Stimulated activated CD4-positive, alpha-beta T cell treated with anti-CD3 and anti-CD28 coated beads, Interleukin-4, amount 100 ng/mL, for 48 hours (primary cell): ENCODE measurements at places on chromosomes 6 and 20.

DNA sequence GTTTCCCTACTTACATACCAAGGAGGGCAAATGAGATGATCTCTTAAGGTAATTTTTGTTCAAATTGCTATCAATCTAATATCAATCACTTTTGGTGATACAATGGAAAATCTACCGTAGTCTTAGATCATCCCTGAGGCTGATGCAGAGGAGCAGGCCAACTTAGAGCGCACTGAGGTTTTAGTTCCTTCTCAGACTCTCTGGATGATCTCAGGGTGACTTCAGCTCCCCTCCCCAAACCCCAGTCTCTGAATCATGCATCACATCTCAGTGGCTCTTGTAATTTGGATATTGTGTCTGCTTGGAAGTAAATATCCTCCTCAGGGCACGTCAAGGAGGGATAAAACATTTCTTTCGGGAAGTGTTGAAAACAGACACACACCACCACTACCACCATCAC, 5.9 kb downstream of the TUBB2B start:
- DNase-seq = no peak

- DNase-seq = no peak
Measured at GRCh38 chr20:4011226-4011975, 4.0 kb downstream of the RNF24 start.

DNA sequence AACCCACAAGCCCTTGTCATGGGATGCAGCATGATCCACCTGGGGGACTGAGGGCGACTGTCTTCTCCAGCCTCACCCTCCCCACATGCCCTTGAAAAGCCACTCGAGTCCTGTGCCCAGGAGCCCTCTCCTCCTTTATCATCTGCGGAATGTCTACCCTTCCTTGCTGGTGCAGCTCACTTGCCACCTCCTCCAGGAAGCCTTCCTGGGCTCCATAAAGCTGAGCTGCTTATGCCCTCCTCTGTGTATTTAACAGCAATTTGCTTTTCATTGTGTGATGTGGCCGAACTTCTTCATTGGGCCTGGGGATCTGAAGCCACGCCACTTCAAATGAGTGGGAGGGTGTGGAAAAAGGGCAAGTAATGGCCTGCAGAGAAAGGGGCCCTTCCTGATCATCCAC, 17.8 kb upstream of the RBPJL start:
- no peak for DNase-seq

DNA sequence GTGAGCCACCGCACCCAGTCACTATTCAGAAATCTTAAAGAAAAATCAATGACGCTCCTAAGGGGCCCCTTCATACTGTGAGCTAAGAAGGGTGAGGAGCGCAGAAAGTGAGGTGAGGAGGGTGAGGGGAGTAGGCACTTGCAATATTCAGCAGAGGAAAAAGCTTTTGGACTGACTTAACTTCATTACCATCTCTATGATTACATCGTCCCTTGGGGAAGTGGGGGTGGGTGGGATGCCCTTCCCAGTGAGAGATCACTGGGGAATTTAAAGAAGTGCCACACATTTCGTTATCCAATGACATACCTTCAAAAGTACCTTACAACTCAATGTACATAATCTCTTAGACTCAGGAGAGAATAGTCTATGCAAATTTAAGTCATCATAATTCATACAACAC, 46.5 kb downstream of the SMLR1 start:
- no peak for DNase-seq

- DNase-seq = peak; percentile 42
Measured at GRCh38 chr6:37173493-37174195, 3.7 kb downstream of the PIM1 start.

DNA sequence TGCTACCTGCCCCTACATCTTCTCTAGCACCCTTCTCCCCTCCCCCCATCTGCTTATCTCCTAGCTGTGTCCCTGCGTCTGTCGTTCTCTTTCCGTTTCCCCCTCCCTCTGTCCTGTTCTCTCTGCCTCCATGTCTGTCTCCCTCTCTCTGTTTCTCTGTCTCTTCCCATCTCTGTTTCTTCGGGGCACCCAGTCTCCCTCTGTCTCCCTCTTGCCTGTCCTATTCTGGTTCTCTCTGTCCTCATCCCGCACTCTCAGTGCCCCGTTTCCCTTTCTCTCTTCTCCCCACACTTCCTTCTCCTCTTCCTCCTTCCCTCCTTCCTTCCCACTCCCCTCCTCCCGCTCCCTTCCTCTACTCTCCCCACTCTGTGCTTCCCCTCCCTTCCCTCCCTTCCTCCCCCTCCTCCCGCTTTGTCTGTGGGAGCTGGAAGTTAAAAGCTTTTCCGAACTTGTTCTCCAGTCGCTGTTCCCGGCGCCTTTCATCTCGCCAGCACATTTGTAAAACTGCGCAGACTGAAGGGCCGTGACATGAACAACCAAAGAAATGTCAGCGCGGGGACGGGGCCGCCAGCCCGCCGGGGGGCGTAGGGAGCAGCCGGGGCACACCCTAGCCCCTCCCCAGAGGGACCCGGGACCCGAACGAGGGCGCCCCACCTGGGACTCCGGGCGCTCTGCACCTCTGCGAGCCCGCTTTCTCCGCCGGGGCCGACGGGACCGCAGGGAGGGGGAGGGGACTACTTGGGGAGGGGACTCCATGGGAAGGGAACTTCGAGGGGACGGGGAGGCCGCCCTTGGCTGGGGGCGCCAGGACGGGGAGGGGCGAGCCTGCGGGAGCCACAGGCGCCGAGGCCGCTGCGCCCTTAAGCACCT, 4.0 kb upstream of the CDH22 start:
- DNase-seq = no peak

GRCh38 chr6:31267651-31268368, 4.1 kb downstream of the HLA-C start:
- no peak for DNase-seq

- no peak for DNase-seq
Measured at GRCh38 chr6:31495580-31495979, 2.4 kb upstream of the MICB start.

DNA sequence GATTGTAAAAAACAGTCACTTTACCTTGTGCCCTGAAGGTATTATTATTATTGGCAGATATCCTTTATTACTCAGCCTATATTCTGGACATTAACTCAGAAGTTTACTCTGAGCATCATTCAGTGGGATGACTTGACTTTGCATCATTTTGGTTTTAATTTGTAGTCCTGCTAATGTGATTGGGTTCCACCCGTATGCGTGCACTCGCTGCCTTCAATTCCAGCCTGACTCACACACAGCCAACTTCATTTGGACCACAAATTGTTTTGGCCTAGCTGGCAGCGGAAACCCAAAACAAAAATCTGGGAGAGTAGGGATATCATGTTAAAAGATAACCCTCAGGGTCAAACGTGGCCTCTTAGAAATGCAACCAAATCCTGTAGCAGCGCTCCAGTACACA, 704.4 kb upstream of the SLC35B3 start:
- DNase-seq = no peak

DNA sequence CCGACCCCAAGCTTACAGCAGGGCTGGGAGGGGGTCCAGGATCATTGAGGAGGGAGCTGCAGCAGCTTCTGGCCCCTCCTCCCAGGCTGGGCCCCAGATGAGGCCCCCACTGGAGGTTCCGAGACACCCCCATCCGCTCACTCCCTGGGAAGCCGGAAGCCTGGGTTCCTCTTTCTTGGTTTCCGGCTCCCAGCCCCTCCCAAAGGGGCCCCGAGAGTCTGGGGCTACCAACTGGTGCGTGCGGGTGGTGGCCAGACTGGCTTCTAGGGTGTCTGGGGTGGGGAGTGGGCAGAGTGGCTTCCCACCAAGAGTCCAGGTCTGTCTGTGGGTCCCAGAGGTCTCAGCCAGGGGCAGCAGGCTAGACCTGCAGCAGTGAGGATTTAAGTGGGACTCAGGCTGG, 2.2 kb downstream of the RGS19 start:
- no peak for DNase-seq

DNA sequence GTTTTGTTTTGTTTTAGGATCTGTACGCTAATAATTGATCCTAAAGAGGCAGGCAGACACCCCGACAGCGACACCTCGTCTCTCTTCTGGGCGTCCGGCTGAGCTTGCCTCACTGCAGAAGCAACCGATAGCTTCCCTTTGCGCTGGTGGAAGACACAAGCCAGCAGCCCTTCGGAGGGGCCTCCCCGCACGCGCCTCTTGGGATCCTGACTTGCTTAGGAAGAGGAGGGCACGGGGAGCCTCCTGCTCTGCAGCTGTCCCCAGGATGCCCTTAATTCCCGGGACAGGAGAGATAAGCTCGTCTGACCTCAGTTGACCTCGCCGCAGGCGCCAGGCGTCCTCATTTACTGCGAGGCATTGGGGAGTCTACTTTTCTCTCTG, 94.0 kb downstream of the CD83 start:
- DNase-seq = no peak

GRCh38 chr6:28656715-28657114, 131.0 kb downstream of the GPX5 start:
- no peak for DNase-seq

DNA sequence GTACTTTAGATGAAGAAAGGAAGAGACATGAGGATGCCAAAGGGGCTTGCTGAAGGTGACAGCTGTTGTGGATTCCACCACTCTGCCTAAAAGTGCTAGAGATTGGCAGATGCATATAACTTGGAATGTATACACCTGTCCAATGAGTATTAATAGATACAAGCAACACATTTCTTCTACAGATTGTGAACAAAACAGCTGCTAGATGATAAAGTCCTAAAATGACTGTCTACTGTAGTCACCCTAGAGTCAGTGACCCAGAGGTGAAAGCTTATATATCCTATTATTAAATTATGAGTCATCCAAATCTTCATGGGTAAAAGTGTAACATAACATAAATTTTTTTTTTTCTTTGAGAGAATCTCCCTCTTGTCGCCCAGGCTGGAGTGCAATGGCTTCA, 5.2 kb downstream of the RNF217 start:
- no peak for DNase-seq

DNA sequence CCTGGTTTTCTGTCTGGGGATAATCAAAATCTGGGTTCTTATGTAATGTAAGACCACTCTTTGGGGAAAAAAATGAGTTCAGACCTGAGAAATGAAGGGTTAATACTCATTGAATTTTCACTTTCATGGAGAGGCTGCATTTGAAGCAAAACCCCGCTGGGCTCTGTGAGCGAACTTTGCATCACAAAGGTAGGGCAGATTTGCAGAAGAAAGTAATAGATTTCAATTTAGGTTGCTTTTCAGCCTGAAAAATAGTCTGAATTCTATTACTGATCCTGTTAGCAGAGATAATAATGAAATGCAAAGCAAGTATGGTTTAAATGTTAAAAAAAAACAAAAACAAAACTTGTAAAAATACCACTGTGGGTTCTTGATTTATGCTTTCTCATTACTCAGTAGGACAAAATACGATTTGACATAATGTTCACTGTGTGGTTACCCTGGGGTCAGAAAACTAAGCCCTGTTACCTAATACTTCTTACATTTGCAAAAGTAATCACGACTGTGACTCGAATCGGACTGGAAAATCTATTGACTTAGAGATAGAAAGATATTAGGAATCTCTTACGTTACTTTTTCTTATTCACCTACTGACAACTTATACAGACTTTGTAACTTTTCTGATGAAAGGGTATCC, 72.2 kb downstream of the UST start:
- no peak for DNase-seq

DNA sequence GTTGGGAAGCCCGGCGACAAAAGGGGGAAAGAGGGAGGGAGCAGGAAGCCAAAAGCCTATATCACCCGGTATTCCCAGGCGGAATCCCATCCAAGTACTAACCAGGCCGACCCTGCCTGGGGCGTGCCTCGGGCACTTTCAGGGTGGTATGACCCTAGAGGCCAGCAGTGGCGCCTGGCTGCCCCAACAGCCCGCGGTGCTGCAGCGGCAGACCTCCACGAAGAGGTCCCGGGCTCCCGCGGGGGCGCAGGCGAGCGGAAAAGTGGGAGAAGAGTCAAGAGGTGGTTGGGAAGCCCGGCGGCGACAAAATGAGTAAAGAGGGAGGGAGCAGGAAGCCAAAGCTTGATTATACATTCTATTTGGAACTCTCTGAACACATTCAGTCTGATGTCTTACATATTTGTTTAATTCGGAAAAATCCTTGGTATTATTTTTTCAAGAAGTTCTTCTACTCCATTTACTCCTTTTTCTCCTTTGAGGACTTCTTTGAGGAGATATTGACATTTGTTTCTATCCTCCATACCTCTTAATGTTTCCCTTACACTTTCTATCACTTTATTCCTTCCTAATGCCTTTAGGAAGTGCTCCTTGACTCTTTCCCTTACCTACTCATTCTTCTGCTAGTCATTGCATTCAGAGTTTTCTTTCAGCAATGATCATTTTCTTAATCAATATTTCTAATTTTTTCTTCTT, 11.5 kb downstream of the TREML4 start:
- no peak for DNase-seq

- DNase-seq = no peak
Measured at GRCh38 chr6:142881290-142881689, 63.7 kb downstream of the HIVEP2 start.

DNA sequence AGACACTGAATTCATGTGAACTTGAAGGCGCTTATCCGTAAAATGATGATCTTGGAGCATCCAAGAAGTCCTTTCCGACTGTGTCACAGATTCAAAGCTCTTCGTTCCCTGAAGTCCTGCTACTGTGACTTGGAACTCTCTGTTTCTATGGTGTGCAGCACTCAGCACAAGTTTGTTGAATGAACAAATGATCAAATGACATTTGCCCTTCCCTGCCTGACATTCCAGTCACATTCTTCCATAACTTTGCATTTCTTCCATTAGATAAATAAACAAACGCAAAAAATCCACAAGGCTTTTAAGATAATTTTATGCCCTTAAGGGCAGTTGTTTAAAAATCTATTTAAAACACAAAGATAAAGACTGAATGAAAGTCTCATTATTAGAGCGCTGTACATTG, 39.9 kb downstream of the SGK1 start:
- no peak for DNase-seq

DNA sequence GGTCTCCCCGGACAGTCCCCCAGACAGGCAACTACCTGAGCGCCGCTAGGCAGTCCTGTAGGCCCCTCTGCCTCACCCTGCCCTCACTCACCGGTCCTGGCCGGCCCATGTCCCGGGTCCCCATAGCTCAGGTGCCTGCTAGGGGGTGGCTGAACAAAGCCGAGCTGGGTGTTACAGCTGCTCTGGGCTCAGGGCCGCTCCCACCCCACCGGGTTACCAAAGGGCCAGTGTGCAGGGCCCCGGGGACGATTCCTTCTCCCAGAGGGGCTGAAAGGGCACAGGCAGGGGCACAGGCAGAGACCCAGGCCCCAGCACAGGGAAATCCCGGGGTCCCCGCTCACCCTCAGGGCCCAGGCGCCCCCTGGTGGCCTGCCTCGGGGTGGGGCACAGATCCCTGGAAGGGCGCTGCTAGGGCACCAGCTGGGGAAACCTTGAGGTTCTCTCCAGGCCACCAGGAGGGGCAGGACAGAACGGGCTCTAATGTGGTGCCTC, 118.4 kb downstream of the GRM4 start:
- DNase-seq = peak; percentile 47

GRCh38 chr6:144395014-144395413, 109.9 kb downstream of the UTRN start:
- DNase-seq = no peak

GRCh38 chr6:160275511-160276003, 16.9 kb upstream of the SLC22A2 start:
- DNase-seq = no peak
